ENCODE measurements at places on chromosomes 16 and 17.

- no peak for DNase-seq
These were observed 398.7 kb upstream of the C16orf82 start for GRCh38 chr16:26668026-26668425.

DNA sequence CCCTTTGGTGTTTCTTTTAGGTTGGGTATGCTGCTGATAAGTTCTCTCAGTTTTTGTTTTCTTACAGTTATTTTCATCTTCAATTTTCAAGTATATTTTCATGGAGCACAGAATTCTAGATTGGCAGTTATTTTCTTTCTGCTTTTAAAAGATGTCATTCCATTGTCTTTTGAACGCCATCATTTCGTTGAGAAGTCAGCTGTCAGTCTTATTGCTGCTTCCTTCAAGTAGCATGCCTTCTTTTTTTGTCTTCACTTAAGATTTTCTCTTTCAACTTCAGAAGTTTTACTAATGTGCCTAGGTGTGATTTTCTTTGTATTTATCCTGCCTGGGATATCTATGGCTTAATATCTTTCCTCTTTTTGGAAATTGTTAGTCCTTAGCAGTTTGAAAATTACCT is 262.2 kb upstream of the PMFBP1 start:
- no peak for DNase-seq

- DNase-seq, result no peak
These were observed 83.5 kb upstream of the TNRC6A start for GRCh38 chr16:24645739-24646645.

- DNase-seq, result no peak
These were observed 57.9 kb upstream of the C17orf78 start for GRCh38 chr17:37317867-37318266.

DNA sequence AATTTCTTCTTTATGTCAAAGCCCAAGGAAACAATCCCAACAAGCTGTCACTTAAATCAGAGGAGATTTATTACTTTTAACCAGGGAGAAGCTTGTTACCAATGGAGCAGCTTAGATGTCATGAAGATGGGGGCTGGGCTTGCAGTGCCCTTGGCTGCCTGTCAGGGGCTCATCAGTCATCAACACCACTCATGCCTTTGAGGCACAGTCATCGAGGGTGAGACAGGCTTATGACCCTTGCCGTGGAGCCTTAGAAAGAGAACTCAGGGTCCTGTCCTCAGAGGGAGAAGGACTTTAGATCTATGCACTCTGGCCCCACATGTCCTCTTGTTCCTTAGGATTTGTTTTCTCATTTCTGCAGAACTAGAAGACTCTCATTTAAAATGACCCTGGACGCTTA is 318.3 kb downstream of the CBLN1 start:
- DNase-seq, result no peak

- DNase-seq, result no peak
These were observed 13.7 kb upstream of the TRPV3 start for GRCh38 chr17:3571043-3571900.

DNA sequence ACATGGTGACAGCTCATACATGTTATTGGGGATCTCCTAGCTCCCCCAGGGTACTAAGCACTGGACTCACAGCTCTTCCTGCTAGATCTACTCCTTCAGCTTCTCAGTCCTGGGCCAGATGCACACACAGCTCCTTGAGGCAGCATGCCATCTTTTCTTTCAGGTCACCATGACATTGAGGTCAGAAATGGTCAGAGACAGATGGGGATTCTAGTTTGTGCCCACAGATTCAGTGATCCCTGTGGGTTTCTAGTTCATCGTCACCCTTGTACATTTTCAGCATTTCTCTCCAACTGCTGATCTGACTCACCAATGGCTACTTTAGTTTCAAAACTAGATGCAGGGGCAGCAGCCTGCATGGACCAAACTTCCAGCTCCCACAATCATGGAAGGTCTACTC is 560.7 kb upstream of the PSMD7 start:
- no peak for DNase-seq

DNA sequence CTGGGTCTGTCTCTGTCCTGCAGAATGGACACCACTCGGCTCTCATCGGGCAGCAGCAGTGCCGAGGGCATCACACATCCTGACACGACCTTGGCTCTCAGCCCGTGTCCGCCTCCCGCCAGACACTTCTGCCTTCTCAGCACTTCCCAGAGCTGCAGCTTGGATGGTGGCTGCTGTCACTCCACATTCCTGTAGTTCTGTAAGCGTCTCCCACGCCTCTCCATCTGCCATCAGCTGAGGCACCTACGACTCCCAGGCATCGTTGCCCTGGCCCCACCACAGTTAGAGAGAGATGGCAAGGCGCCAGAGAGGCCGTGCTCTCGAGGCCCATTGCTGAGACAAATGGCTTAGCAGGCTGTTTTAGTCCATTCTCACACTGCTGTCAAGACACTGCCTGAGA is 195.9 kb upstream of the CHMP6 start:
- no peak for DNase-seq

All from T-helper 22 cell (primary cell).